ENCODE measurements at places on chromosomes 2 and 18.
A peak's percentile ranks its signal among the peaks of the same experiment; 100 is the strongest.

DNA sequence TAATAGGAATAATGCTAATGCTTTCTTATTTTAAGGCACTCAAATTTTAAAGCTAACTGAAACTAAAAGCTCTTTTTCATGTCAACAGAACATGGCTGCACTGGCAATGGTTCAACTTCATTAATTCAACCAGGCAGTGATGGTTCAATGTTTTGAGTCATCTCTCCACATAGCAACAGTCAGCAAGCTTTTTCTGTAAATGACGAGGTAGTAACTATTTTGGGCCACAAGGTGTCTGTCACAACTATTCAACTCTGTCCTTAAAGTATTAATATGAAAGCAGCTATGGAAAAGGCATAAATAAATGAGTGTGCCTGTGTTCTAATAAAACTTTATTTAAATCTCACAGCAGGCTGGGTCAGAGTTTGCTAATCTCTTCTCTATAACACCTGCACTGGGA lies 1425.6 kb upstream of the PIK3C3 start:
- no peak for DNase-seq

DNA sequence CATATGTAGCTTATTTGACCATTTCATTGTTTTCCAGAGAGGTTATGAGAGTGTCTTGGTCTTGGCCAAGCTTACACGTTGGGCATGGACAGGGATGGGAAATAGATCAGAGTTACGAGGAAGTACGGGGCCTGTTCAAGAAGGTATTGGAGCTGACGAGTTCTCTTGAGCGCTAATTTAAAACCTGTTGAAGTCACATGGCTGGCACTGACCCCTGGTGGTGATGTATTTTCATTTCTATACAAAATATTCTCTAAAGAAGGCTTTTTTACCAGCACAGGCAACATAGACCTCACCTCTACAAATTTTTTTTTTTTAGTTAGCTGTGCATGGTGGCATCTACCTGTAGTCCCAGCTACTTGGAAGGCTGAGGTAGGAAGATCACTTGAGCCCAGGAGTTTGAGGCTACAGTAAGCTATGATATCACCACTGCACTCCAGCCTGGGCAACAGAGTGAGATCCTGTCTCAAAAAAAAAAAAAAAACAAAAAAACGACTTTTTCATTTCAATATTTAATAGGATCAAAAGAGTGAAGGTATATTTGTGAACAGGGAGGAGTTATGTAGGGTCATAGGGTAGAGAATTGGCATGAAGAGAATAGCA lies 19.6 kb downstream of the UGP2 start:
- peak; percentile 48 for DNase-seq

- DNase-seq: peak; percentile 66
These were observed 49.1 kb downstream of the TMEM17 start for GRCh38 chr2:62456721-62457539.

- DNase-seq: no peak
These were observed 11.4 kb downstream of the SESTD1 start for GRCh38 chr2:179253226-179253625.

DNA sequence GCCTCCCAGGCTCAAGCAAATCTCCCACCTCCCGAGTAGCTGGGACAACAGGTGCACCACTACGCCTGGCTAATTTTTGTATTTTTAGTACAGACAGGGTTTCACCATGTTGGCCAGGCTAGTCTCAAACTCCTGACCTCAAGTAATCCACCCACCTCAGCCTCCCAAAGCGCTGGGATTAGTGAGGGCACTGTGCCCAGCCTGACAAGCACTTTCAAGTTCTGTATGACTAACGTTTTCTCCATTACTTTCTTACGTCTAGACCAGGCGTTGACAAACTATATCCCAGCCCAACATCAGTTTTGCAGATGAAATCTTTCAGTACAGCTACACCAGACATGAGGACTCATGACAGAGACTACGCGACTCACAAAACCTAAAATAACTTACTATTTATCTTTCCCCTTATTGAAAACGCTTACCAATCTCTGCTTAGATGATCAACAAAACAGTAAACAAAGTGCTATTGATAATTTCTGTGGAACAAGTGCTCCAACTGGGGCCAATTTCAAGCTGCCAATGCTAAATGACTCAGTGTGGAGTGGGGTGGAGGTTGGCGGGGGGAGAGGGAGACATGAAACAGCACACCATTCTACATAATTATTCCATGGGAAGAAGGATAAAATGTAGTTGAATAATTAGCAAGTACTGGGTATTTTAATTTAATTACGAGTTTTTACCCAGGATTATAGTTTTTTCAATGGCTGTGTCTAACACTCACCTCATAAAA lies 59.1 kb downstream of the SAP130 start:
- DNase-seq: no peak

DNA sequence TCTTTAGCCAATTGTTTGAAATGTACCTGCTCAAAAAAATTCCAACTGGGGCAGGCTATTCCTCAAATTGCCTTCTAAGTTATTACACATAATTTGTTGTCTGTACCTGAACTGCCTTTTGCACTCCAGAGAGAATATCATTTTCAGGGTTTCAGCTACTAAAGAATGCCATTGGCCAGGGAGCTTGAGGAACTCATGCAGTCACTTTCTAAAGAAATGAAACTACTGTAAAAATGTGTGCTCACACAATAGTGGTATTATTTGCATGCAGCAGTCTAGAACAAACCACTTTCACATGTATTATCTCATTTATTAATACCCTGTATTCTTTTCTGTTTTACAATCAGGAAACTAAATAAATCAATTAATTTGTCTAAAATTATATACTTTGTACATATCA lies 152.2 kb downstream of the PID1 start:
- no peak for DNase-seq

DNA sequence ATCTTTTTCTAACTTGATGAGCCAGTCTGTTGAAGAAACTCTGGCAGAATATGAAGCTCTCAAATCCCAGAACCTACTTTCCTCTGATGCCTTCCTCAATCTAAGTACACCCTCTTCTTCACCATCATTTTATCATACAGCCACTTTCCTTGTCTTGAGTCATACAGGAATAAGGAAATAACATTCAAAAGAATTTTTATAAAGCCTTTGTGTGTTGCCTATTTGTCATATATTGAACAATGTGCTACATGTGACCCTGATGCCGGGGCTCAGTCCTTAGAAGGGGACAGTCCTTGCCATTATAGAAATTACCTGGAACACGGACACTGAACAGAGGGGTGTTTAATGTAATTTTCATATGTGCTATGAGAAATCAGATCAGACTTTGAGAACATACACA lies 27.4 kb downstream of the RAPGEF4 start:
- DNase-seq: no peak
